ENCODE measurements at places on chromosomes 16 and 17.

GRCh38 chr16:79874391-79874790 is 273.9 kb upstream of the MAF start:
- DNase-seq, result peak; percentile 7

GRCh38 chr17:16215965-16216316 is 607 bp upstream of the NCOR1 start:
- DNase-seq, result peak; percentile 59

- no peak for DNase-seq
Measured at GRCh38 chr16:17654142-17654541, 183.4 kb upstream of the XYLT1 start.

DNA sequence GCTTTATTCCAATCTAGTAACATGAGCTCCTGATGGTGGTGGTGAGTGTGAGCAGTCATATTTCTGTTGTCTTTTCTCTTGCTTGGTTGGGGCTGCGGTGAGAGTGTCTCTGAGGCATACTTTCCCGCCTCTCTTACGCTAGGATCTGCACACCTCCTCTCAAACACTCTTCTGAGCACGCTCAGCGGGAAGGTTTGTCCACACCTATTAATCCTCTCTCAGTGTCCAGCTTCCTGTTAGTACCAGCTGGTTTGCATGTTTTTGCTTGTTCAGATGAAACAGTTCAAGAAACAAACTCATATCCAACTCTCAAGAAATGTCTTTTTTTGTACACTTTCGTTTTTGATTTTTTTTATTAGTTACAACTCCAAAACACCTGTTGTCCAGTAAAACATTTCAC is 89.5 kb downstream of the CCDC182 start:
- no peak for DNase-seq

DNA sequence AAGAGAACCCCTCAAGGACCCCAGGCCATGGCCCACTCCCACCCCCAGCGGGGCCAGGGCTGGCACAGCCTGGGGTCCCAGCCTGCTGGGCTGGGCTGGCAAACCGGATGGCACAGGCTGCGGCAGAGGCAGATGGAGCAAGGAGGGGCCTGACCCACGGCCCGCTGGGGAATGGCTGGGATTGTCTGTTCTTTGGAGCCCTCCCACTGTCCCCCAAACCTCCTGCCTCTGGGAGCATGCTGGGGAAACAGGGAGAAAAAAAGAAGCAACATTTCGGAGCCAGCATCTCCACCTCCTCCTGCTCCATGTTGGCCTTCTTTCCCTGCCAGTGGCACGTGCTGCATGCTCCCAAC is 37.1 kb upstream of the LHX1 start:
- DNase-seq, result no peak

DNA sequence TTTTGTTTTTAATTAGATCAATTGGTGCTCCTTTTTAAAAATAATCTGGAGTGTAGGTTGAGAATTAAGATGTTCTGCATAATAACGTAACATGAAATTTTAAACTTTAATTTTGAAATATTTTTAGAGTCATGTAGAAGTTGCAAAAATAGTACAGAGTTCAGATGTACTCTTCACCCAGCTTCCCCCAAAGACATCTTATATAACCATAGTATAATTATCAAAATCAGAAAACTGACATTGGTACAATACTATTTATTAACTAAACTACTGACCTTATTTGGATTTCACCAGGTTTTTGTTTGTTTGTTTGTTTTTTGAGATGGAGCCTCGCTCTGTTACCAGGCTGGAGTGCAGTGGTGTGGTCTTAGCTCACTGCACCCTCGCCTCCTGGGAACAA is 76.9 kb downstream of the PPM1E start:
- no peak for DNase-seq

DNA sequence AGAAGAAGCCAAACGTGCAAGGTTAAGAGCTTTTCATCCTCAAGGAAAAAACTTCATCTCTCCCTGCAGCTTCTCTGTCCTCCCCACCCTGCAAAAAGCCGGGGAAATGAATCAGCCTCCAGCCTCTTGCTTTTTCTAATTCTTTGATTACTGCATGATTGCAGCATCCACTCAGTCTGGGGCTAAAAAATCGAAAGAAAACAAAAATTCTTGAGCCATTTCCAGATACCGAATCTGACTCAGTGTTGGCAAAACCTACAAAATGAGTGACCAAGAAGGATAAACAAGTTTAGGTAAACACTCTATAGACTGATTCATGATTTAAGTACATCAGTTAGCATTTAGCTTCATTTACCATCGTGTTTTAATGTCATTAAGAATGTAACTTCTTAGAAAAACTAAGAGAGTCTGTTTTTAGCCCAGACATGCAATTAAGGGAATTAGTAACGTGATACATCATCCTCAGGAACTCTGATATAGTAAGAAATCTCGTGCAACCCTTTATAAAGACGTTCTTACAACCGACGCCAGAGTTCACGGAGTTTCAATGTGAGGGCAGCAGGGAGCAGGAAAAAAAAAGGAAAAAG is 287.3 kb upstream of the FOXF1 start:
- no peak for DNase-seq

GRCh38 chr17:55487695-55488432 is 23.4 kb downstream of the SMIM36 start:
- DNase-seq, result no peak

DNA sequence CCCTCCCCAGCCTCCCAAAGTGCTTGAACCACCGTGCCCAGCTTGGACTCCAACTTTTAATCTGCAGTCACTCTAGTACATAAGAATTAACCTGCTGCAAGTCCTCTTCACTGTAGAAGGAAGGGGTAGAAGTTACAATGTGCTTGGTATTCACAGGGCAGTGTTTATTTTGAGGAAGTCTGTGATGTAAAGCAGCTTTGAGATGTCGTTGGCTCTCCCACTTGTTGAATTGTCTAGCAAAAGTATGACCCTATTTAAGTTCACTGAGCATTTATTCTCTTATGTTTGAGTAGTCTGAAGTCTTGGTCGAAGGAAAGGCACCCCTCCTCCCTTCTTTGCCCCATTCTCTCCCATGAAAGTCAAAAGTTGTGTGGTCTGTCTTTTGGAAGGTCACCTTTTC is 28.2 kb downstream of the SF3B3 start:
- DNase-seq, result no peak

GRCh38 chr17:46878055-46878454 is 26.7 kb downstream of the WNT9B start:
- DNase-seq, result peak; percentile 33

DNA sequence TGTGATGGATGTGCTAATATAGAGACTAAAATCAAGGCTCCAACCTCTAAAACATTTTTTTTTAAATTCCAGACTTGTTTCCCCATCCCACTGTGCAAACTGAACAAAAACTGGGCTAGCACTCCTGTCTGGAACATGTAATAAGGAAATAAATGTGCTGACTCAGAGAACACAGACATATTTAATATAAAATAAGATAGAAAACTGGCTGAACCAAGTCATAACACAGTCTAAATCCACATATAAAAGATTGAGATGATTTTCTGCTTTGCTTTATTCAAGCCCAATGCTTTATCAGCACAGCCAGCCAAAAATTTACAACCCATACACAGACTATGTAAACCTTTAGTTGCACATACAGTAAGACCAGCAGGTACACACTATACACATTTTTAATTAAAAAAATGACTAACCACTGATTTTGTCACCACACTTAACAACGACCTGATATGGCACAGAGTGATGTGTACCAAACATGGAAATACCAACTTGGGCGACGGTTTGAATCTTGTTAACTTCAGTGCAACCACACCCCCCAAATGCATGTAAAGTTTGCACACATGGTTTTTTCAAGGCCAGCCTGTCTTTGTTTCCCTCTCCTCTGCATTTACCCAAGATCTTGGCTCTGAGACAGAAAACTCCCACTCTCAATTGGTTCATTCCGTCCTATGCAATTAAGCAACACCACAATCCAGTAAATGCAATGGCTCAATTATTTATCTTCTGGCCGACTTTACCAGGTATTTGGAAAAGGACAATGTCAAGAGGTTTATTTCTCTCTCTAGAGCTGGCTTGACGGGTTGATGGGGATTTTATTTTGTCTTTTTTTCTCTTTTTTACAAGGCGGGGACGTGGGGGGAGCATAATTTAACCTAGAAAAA is 1.2 kb downstream of the STAT3 start:
- DNase-seq, result no peak

DNA sequence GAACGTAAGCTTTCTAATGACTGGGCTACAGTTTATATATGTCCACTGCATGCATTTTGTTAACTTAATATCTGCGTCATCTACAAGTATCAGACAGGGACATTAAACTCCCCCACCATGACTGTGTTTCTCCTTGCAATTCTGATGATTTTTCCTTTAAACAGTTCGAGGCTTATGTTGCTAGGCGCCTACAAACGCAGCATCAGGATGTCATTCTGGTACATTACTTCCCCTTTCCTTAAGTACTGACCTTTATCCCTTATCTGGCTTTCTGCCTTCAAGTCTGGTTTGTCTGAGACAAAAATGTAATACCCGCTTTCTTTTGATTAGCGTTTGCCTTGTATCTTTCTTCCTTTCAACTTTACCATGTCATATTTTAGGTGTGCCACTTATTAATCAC is 362.4 kb downstream of the SLC39A11 start:
- DNase-seq, result no peak

- DNase-seq, result no peak
Measured at GRCh38 chr16:48999044-48999443, 282.6 kb downstream of the CBLN1 start.

GRCh38 chr17:40344421-40345160 is 19.9 kb downstream of the GJD3 start:
- no peak for DNase-seq

DNA sequence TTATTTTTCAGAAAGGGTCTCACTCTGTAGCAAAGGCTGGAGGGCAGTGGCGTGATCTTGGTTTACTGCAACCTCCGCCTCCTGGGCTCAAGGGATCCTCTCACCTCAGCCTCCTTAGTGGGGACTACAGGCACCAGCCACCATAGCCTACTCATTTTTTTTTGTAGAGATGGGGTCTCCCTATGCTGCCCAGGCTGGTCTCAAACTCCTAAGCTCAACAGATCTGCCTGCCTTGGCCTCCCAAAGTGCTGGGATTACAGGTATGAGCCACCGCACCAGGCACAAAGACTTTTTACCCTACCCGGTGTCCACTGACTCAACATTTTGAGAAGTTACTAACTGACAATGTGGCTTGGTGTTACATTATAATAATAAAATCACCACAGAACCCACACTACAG is 7.2 kb downstream of the GRB2 start:
- DNase-seq, result no peak

GRCh38 chr17:50692448-50693035 is 15.2 kb downstream of the ANKRD40 start:
- no peak for DNase-seq

GRCh38 chr16:11029948-11030347 is 85.6 kb downstream of the CLEC16A start:
- no peak for DNase-seq

- no peak for DNase-seq
Measured at GRCh38 chr16:74601126-74601871, 5.6 kb downstream of the GLG1 start.

- no peak for DNase-seq
Measured at GRCh38 chr17:13500947-13501346, 100.8 kb downstream of the HS3ST3A1 start.

DNA sequence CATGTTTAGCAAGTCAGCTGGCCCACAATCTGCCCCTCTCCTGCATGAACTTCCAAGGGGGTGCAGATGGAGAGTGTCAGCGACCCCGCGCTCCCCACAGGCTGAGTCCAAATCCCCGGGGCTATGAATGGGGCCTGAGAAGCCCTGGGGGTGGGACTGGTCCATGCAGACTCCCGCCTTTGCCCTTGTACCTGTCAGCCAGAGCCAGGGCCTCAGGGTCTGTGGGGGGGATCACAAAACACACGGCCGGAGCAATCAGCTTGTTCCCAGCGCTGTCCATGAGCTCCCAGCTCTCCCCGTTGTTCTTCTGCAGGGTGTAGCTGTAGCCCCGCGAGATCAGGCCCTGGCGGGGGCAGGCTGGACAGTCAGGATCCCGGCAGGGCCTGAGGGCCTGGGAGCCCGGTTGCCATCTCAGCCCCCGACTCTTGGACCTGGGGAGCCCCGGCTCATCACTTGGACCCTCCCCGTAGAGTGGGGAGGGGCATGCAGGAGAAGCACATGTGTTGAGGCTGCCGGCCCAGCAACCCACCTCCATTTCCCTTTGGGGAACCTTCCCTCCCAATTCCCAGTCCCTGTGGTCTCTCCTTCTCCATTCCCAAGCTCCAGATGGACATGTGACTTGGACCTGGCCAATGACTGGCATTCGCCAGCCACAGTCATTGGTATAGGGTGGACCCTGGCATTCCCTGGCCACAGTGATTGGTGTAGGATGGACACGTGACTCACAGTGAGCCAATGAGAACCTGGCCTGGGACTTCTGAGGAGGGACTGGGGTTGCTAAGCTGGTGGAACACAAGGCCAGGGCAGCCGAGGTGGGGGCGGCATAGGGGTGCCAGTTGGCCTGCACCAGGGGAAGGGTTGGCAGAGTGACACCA is 42.4 kb downstream of the PPL start:
- DNase-seq, result no peak

DNA sequence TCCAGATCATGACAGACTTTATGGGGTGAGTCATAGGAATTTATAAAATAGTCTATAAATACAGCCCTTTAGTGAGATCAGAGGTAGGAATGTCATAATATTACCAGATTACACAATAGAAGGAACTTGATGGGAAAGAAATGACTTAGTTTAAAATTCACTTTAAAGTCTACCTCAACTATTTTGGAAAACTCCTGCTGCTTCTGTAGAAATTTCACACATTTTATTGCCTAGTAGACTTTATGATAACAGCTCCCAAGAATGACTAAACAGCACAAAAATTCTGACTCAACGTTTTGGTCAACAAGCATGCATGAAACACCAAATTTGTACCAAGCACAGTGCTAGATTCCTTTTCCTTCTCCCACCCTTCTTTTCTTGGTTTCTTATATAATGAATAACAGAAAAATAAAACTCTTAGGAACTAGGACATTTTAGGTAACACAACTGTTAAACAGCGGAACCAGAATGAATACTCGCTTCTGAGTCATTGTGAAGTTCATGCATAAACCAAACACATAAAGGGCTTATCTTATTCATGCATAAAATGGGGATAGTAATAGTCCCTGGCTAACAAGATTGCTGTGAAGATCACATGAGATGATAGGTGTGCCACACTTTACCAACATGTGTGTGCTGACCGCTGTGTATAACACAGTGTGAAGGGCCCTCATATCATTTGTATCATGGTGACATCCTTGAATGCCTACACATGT is 243.9 kb downstream of the CDH8 start:
- DNase-seq, result no peak

GRCh38 chr16:11128211-11129141 is 127.5 kb downstream of the SOCS1 start:
- no peak for DNase-seq
